ENCODE measurements at places on chromosomes 6 and 20.

DNA sequence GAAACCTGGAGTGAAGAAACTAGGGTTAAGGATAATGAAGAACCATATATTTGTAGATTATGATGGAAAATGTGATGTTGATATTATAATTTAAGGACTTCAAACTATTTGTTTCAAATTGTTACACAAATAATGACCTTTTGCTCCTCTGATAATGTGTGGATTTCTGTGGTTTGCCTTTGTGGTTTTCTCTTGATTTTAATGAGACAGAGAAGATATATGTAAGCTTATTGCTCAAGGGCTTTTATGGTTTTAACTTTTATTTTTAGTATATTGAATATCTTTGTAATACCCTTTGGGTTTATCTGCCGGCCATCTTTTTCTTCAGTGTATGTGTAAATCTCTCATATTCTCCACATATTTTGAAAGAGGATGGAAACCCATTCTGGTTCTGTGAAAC, 362.3 kb downstream of the RIMS1 start:
- no peak for DNase-seq

DNA sequence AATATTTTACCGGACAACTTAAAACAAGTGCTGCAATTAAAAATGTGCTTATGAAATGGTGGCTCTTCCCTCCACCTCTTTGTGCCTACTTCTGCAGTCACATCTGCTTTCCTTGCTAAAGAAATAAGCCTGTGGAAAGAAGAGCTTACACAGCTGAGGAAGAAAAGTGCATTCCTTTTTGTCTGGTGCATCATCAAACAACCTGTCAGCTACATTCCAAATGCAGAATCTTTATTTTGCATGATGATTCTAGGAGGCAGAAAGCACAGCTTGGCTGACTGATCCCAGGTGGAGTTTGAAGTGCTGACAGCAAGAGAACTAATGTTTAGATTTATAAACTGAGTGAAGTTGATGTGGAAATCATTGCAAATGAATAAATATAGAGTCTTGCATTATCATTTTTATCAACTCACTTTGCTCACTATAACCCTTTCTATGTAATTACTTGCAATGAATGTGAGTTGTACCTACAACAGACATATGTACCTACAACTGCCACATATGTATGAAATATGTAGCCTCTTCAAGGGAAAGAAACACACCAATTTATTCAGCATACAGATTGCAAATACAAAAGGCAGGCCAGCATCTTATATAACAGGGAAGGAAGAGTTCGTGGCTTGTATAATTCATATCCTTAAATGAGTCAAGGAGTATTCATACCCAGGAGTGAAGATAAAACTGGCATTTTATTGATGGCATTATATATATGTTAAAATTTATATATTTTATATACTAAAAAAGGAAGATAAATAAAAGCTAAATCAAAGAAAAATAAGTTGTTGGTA, 223.4 kb upstream of the MCHR2 start:
- DNase-seq: no peak

DNA sequence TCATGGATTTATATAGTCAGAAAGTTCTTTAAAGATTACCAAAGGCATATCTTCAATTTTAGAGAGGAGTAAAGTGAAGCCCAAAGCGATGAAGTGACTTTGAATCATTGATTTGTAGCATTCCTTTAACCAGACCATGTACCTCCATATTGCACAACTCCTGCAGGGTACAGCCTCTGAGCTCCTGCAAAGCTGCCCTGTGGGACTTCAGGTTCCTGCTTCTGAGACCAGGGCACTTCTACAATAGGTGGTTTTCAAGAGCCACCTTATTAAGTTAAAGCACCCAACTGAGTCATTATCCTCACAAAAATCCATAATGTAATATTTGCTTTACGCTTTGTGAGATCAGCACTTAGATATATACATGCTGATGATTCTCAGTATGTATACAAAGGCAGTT, 270.7 kb upstream of the RGS17 start:
- DNase-seq: no peak

GRCh38 chr6:166739976-166740318, 112.9 kb upstream of the RPS6KA2 start:
- no peak for DNase-seq

GRCh38 chr6:125008957-125009356, 46.7 kb downstream of the RNF217 start:
- DNase-seq: no peak

- no peak for DNase-seq
These were observed 48.6 kb downstream of the FKBP5 start for GRCh38 chr6:35640017-35640664.

- DNase-seq: peak; percentile 24
These were observed 108.0 kb downstream of the PRND start for GRCh38 chr20:4829514-4830215.

- no peak for DNase-seq
These were observed 138.9 kb downstream of the PDE7B start for GRCh38 chr6:135990439-135990838.

- no peak for DNase-seq
These were observed 9.9 kb downstream of the HEY2 start for GRCh38 chr6:125759184-125759902.

DNA sequence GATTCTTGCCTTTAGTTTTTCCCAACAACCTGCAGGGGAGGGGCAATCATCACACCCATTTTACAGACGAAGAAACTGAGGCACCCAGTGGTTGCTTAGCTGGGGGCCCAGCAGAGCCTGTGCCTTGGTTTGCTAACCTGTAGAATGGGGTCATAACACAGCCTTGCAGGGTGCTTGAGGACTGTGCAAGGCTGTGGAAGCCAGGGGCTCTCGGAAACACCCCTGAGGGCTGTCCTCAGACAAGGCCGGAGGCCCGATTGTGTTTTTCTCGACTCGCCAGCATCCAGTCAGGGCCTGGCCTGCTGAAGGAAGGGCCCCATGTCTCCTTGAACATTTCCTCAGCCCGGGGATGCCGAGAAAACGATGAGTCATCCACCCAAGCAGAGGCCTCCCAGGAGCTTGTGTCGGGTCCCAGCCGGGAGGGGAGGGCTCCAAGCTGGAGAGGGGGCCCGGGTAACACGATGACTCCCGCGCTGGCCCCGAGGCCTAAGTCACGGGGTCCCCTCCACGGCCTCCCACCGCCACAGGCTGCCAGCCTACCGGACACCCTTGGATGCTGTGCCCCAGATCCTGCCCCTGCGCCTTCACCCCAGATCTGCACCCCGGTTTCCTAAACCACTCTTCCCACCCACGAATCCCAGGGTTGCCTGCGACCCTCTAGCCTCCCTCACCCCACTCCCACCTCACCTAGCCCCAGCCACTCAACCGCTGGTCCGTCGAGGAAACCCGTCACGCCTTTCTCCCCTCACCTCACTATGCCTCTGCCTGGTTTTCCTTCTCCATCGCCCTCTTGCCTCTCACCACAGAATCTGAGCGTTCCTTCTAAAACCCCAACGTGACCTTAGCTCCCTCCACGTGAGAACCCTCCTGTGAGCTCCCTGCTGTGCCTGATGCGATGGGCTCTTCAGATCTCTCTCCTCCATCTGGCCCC, 10.6 kb downstream of the NOL4L start:
- DNase-seq: peak; percentile 59

GRCh38 chr20:3923818-3924217, 34.6 kb downstream of the PANK2 start:
- no peak for DNase-seq
